ENCODE measurements at places on chromosomes 4 and X.

GRCh38 chrX:24266996-24267395 lies 46.9 kb downstream of the SUPT20HL2 start:
- DNase-seq: no peak

DNA sequence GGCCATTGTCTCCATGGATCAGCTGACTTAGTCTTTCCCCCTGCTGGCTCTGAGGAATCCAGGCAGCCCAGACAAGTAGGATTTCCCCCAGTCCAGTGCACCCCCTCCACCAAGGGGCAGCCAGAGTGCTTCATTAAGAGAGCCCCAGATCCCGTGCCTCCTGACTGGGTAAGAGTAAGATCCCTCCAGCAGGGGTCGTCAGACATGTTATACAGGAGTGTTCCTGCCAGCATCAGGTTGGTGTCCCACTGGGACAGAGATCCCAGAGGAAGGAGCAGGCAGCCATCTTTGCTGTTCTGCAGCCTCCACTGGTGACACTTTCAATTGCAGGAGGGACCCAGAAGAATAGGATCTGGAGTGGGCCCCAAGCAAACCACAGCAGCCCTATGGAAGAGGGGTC lies 29.0 kb upstream of the INPP4B start:
- no peak for DNase-seq

- DNase-seq: peak; percentile 41
Observed at GRCh38 chr4:11748164-11748872, 319.6 kb upstream of the HS3ST1 start.

GRCh38 chr4:152374606-152375285 lies 161.1 kb downstream of the FBXW7 start:
- no peak for DNase-seq

- no peak for DNase-seq
Observed at GRCh38 chr4:68748181-68748991, 67.4 kb upstream of the UGT2B10 start.

- DNase-seq: no peak
Observed at GRCh38 chr4:116953947-116954346, 131.4 kb downstream of the TRAM1L1 start.

DNA sequence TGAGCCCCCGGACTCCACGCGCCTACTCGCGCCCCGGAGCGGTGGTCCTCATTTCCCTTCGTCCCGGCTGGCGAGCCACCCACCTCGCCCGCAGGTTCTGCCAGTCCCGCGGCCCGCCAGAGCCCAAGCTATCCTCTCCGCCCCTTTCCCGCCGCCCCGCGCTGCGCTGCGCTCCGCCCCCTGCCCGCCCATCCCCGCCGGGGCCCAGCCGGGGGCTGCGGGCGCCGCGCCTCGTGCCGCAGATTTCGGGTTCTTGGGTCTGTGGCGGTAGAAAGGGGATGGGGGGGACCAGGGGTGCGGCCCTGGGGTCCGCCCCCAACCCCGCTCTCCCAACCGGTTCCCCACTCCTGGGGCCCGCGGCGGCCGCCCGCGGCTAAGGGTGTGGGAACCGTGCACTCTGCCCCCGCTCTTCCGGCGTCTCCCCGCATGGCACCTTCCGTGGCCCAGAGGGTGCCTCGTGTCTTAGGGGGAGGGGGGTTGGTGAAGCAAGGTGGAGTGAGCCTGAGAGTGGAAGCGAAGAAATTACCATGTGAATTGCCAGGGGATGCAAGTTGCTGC lies 650.8 kb upstream of the DIPK2B start:
- no peak for DNase-seq

DNA sequence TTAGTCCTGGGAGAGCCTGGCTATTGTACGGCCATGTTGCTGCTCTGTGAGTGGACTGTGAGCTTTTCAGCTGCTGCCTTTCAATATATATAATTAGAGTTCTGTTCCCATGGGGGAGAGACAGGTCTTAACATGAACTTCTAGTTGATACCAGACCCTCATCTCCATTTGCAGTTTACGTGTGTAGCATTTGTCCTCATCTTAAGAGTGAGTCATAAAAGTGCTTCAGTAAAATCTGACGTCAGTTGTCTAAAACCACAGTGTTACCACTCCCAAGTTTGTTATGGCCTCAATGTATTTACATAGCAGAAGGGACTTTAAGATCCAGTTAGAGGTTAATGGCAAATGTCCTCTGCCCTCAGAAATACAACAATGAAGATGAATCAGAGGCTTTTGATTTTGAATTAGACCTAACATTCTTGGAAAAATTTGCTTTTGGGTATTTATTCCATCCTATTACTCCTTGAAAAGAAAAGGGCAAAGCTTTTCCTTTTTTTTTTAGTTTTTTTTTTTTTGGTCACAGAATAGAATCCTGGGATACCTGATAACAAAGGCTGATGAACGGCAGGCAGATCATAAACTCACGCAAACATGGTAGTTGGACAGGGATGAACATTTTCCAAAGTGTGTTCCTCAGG lies 38.6 kb downstream of the PHOX2B start:
- peak; percentile 95 for DNase-seq

DNA sequence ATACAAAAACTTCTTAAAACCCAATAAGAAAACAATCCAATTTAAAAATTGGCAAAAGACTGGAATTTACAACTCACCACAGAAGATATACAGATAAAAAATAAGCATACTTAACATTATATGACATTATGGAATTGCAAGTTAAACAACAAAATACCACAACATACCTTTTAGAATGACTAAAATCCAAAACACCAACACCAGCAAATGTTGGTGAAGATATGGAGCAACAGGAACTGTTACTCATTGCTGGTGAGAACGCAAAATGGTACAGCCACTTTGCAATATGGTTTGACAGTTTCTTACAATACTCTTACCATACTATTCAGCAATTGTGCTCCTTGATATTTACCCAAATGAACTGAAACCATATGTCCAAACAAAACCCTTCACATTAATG lies 112.4 kb downstream of the ADGRL3 start:
- DNase-seq: no peak

- peak; percentile 71 for DNase-seq
Observed at GRCh38 chr4:67437974-67438713, 107.2 kb downstream of the CENPC start.

- no peak for DNase-seq
Observed at GRCh38 chr4:141348125-141348524, 127.4 kb downstream of the ZNF330 start.

DNA sequence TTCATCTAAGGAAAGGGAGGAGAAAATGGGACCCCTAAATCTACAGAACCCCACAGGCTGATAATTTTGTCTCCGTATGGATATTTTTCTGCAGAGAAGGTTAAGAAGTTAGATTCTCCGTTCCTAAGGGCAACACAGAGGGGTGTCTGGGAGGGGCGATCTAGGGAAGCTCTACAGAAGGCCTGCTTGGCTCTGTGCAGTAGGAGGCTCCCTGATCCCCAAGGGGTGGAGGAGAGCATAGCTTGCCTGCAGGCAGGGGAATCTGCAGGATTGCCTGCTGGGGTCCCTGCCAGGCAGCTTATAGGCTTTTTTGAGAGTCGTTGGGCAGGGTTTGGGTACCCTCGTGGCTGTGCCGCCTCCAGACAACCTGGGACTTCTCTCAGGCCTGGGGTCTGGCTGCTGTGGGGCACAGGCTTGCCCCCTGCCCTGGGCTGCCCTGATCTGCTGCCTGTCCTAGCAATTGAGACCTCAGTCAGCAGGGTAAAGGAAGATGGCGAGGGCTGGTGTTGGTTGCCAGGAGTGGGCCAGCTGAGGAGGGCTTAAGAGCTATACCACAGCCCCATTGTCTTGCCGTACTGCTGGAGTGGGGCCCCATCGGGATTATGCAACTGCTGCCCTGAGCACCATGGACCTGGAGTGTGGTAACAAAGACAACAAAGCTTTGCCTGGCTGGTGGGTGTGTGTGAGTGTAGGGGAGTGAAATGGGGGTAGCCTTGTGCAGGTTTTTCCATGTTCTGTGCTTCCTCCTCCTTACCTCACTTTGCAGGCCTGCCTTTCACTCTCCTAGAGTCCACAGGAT lies 74.1 kb downstream of the EFNB1 start:
- DNase-seq: no peak

DNA sequence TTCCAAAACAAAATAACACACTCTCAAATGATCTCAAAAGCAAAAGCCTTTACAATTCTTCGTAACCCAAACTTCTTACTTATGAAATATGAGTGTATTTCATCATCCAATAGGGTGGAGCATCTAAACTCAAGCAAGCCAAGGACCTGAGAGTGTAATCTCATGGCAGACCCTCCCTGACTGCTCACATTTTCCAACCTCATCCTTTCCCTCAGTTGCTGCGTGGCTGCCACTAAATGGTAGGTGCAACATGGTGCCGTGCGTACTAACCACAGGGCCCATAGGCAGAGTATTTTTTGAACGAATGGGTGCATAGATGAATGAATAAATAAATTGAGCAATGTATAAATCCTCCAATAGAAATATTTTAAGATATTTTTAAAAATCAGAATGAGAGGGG lies 45.4 kb downstream of the TTC29 start:
- no peak for DNase-seq

DNA sequence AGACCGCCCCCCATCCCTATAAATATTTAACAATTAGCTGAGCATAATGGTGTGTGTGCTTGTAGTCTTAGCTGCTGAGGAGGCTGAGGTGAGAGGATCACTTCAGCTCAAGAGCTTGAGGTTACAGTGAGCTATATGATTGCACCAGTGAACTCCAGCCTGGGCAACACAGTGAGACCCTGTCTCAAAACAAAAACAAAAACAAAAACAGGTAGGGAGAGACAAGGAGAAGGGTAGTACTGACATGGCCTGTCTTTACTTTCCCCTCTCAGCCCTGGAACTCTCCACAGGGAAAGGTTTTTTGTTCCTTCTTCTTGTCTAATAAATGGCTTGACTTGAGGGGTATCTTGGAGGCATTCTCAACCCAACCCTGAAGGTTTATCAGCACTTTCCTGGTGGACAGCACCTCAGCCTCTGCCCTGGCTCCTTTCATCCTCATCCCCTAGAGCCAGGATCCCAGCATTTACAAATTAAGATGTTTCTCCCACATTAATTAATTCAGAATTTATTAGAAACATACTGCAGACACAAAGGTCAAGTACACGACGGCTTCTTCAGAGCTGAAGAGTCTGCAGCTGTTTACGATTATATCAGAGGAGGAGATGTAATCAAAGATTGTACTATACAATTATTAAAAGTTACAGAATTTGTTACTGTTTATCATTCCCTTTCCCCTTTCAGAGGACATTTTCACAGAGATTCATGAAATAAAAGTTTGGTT lies 131.8 kb downstream of the AFF1 start:
- DNase-seq: no peak

DNA sequence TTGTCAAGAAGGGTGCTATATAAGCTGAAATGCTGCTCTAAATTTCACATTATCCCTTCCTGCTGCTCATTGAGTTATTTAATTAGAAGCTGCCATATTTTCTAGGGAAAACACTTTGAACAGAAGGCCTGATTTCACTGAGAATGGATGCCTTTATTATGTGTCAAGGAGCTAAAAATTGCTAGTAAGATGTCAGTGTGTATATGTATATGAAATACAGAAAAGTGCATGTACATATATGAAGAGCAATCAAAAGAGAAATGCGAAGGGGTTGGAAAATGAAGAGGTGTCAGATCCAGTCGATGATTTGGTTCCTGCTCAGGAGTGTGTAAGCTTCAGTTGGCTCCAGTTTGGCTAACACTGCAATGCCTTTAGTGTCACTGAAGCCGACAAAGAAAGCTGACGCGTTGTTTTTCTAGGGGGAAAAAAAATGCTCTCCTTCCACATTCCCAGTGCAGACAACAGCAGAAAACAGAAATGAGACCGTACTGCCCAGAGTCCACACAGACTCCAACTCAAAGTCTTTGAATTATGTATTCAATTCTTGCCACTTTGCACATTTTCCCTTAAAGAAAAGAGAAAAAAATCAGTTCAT lies 154.2 kb downstream of the NHS start:
- DNase-seq: no peak

DNA sequence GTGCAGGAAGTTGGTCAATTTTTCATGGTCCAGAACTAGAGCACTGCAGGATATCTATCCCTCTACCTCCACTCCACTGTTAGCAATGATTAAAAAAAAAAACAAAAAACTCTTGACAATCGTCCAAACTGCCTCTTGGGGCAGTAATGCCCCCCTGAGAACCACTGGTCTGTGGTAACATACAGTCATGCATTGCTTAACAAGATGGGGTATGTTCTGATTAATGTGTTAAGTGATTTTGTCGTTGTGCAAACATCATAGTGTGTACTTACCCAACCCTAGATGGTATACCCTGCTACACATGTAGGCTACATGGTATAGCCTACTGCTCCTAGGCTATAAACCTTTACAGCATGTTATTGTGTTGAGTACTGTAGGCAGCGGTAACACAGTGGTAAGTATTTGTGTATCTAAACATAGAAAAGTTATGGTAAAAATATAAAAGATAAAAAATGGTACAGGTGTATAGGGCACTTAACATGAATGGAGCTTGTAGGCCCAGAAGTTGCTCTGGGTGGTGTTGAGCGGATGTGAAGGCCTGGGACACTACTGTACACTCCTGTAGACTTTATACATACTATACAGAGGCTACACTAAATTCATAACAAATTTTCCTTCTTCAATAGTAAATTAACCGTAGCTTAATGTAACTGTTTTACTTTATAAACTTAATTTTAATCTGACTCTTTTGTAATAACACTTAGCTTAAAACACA lies 34.1 kb downstream of the ART3 start:
- DNase-seq: peak; percentile 11

GRCh38 chr4:56055027-56055977 lies 106.6 kb downstream of the CEP135 start:
- no peak for DNase-seq

DNA sequence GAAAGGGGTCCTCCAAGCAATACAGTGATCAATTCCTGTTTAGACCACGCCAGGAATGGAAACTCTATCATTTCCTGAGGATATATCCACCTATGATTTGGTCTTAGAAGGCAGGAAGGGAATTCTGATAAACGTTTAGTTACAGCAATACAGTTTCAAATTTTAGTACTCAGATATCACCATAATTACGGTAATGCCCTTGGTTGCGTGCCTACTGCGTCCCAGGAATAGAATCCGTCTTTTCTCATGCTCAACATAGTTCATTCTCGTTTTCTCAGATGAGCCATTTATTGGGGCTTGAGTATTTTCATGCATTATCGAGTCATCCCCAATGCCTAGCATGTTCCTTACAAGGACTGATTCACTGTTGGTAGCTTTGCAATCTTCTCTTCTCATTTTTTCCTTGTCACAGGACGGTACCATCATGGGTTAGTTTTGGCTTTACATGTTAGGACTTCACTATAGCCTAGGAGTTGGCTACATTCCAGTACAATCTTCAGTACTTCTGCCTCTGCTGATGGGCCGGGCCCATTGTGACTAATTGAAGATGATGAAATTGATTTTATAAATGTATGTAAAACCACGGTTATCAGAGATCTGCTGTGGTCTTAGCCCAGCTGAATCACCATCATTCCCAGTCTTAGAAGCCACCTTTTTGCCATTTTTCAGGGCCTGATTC lies 4.4 kb upstream of the PRKX start:
- no peak for DNase-seq

DNA sequence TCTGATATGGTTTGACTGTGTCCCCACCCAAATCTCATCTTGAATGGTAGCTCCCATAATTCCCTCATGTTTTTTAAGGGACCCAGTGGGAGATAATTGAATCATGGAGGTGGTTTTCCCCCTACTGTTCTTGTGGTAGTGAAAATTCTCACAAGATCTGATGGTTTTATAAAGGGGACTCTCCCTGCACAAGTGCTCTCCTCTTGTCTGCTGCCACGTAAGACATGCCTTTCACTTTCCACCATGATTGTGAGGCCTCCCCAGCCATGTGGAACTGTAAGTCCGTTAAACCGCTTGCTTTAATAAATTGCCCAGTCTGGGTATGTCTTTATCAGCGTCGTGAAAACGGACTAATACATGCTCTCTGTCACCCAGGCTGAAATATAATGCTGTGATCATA lies 200.9 kb upstream of the SLIT2 start:
- DNase-seq: no peak
